Activated CD4-positive, alpha-beta T cell treated with anti-CD3 and anti-CD28 coated beads, Interleukin-2, amount 10 ng/mL, durations not matched to agents 24 days and 14 days (primary cell): ENCODE measurements at places on chromosomes 11 and 22.

- H3K27me3 ChIP-seq: no peaks in the 10 kb centered on the region
- peak overlapping the region; percentile 3 for H3K27ac ChIP-seq
- no peak overlapping the region for H3K4me3 ChIP-seq
- peaks cover 11% of the 10 kb centered on the region for H3K36me3 ChIP-seq
Observed at GRCh38 chr11:13316528-13316961, 39.0 kb downstream of the BMAL1 start.

- peak overlapping the region; percentile 67 for H3K27ac ChIP-seq
- H3K4me3 ChIP-seq: peak overlapping the region; percentile 41
- DNase-seq: peak; percentile 86
- H3K36me3 ChIP-seq: peaks cover 4% of the 10 kb centered on the region
- H3K4me1 ChIP-seq: peaks cover 58% of the 10 kb centered on the region
- peaks cover 2% of the 10 kb centered on the region for H3K27me3 ChIP-seq
Observed at GRCh38 chr11:117822074-117823033, 2.2 kb downstream of the FXYD2 start.

- H3K4me1 ChIP-seq: no peaks in the 10 kb centered on the region
- H3K36me3 ChIP-seq: no peaks in the 10 kb centered on the region
- H3K4me3 ChIP-seq: no peak overlapping the region
- H3K27me3 ChIP-seq: peaks cover 1% of the 10 kb centered on the region
- no peak for DNase-seq
- no peak overlapping the region for H3K27ac ChIP-seq
Observed at GRCh38 chr22:44218071-44218470, 37.3 kb downstream of the PARVG start.

DNA sequence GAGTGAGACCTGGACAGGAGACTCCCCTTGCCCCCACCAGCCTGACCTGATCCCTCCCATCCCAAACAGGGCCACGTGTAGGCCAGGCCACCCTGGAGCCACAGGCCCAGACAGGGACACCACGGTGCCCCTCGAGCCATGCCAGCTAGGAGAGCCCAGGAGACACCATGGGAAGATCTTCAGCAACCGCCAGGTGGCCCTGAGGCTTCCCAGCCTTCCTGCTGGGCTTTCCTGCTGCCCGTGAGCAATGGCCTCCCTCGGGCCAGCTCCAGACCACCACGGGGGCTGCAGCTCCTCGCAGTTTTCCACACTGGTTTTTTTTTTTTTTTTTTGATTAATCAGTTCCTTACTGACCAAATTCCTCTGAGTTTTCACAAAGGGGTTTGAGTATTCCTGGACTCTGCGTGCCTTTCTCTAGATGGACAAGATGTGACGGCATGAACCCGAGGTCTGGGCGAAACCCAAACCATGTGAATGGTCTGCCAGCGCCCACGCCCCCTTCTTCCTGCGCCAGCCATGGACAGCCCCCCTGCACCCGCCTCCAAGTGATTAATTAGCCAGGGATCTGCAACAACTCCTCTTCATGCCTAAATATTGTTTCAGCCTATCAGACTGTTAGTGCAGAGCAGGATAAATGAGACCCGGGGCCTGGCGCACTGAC, 40.9 kb downstream of the TBX1 start:
- no peak overlapping the region for H3K27ac ChIP-seq
- no peaks in the 10 kb centered on the region for H3K36me3 ChIP-seq
- no peak overlapping the region for H3K4me3 ChIP-seq
- no peaks in the 10 kb centered on the region for H3K4me1 ChIP-seq
- H3K27me3 ChIP-seq: no peaks in the 10 kb centered on the region

GRCh38 chr11:14451825-14452224, 47.8 kb downstream of the COPB1 start:
- no peaks in the 10 kb centered on the region for H3K27me3 ChIP-seq
- H3K27ac ChIP-seq: no peak overlapping the region
- no peak for DNase-seq
- H3K36me3 ChIP-seq: peaks cover 25% of the 10 kb centered on the region
- H3K4me3 ChIP-seq: no peak overlapping the region

- no peaks in the 10 kb centered on the region for H3K36me3 ChIP-seq
- no peaks in the 10 kb centered on the region for H3K27me3 ChIP-seq
- no peak overlapping the region for H3K4me3 ChIP-seq
- H3K27ac ChIP-seq: no peak overlapping the region
- no peaks in the 10 kb centered on the region for H3K4me1 ChIP-seq
- DNase-seq: no peak
Observed at GRCh38 chr11:23364076-23364475, 503.8 kb upstream of the CCDC179 start.

GRCh38 chr11:128239306-128239705, 348.1 kb downstream of the ETS1 start:
- no peaks in the 10 kb centered on the region for H3K36me3 ChIP-seq
- peak overlapping the region; percentile 63 for H3K27ac ChIP-seq
- peak; percentile 54 for DNase-seq
- H3K27me3 ChIP-seq: peaks cover 4% of the 10 kb centered on the region

- no peaks in the 10 kb centered on the region for H3K36me3 ChIP-seq
- no peak overlapping the region for H3K27ac ChIP-seq
- H3K4me1 ChIP-seq: peaks cover 9% of the 10 kb centered on the region
- DNase-seq: no peak
- peak overlapping the region; percentile 76 for H3K4me3 ChIP-seq
- H3K27me3 ChIP-seq: peaks cover 71% of the 10 kb centered on the region
Observed at GRCh38 chr11:13963949-13964770, 1.6 kb downstream of the SPON1 start.

- H3K27ac ChIP-seq: no peak overlapping the region
- no peaks in the 10 kb centered on the region for H3K27me3 ChIP-seq
- peaks cover 2% of the 10 kb centered on the region for H3K36me3 ChIP-seq
- peaks cover 8% of the 10 kb centered on the region for H3K4me1 ChIP-seq
Observed at GRCh38 chr11:62353841-62354240, 16.6 kb downstream of the ASRGL1 start.

DNA sequence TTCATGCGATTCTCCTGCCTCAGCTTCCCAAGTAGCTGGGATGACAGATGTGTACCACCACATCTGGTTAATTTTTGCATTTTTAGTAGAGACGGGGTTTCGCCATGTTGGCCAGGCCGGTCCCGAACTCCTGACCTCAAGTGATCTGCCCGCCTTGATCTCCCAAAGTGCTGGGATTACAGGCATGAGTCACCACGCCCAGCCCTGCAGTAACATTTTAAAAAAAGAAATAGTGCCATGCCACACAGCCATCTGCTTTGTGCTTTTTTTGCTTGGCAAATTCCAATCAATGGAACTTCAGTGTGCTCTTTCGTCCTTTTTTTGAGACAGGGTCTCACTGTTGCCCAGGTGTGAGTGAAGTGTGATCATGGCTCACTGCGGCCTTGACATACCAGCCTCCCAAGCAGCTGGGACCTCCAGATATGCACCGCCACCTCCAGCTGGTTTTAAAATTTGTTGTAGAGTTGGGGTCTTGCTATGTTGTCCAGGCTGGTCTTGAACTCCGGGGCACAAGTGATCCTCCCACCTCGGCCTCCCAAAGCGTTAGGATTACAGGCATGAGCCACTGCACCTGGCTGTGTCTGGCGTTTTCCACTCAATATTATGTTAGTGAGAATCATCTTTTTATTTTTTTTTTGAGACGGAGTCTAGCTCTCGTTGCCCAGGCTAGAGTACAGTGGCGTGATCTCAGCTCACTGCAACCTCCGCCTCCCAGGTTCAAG, 1.8 kb upstream of the CHADL start:
- peaks cover 3% of the 10 kb centered on the region for H3K4me1 ChIP-seq
- peaks cover 15% of the 10 kb centered on the region for H3K36me3 ChIP-seq
- DNase-seq: no peak
- H3K4me3 ChIP-seq: no peak overlapping the region
- no peak overlapping the region for H3K27ac ChIP-seq
- peaks cover 2% of the 10 kb centered on the region for H3K27me3 ChIP-seq

- H3K36me3 ChIP-seq: peaks cover 3% of the 10 kb centered on the region
- no peak overlapping the region for H3K4me3 ChIP-seq
- H3K27me3 ChIP-seq: no peaks in the 10 kb centered on the region
- no peak for DNase-seq
Observed at GRCh38 chr11:105989124-105989523, 32.9 kb downstream of the MSANTD4 start.

- no peaks in the 10 kb centered on the region for H3K36me3 ChIP-seq
- H3K27me3 ChIP-seq: no peaks in the 10 kb centered on the region
- no peak overlapping the region for H3K4me3 ChIP-seq
- no peak overlapping the region for H3K27ac ChIP-seq
- no peaks in the 10 kb centered on the region for H3K4me1 ChIP-seq
- DNase-seq: no peak
Observed at GRCh38 chr11:103659743-103660142, 376.7 kb upstream of the DDI1 start.

- no peak overlapping the region for H3K27ac ChIP-seq
- H3K4me1 ChIP-seq: no peaks in the 10 kb centered on the region
- DNase-seq: no peak
- no peaks in the 10 kb centered on the region for H3K36me3 ChIP-seq
Observed at GRCh38 chr22:28983788-28984441, 77.7 kb downstream of the C22orf31 start.

DNA sequence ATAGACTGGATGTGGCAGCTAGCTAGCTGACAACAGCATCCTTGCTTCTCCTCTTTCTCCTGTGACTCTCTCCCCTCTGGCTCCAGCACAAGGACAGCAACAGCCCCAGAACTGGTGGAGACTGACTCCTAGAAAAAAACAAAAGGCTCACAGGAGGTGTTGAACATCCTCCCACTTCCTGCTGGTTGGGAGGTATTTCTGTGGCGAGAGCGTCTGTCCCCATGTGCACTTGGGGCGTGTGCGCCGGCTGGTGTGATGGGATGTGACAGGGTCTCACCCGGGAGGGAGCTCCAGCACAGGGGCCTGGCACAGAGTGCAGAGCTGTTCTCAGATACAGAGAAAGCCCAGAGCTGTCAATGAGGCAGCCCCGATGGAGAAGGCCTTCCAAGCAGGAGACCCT, 107.2 kb upstream of the E2F8 start:
- H3K4me3 ChIP-seq: no peak overlapping the region
- H3K27me3 ChIP-seq: peaks cover 81% of the 10 kb centered on the region

GRCh38 chr11:124674571-124674970, 867 bp downstream of the SPA17 start:
- no peaks in the 10 kb centered on the region for H3K36me3 ChIP-seq
- H3K27me3 ChIP-seq: peaks cover under 1% of the 10 kb centered on the region
- peak overlapping the region; percentile 92 for H3K27ac ChIP-seq
- H3K4me1 ChIP-seq: peaks cover 31% of the 10 kb centered on the region

GRCh38 chr11:3196161-3197043, 22.2 kb downstream of the MRGPRG start:
- no peak overlapping the region for H3K4me3 ChIP-seq
- no peaks in the 10 kb centered on the region for H3K27me3 ChIP-seq
- H3K36me3 ChIP-seq: no peaks in the 10 kb centered on the region
- H3K27ac ChIP-seq: no peak overlapping the region

DNA sequence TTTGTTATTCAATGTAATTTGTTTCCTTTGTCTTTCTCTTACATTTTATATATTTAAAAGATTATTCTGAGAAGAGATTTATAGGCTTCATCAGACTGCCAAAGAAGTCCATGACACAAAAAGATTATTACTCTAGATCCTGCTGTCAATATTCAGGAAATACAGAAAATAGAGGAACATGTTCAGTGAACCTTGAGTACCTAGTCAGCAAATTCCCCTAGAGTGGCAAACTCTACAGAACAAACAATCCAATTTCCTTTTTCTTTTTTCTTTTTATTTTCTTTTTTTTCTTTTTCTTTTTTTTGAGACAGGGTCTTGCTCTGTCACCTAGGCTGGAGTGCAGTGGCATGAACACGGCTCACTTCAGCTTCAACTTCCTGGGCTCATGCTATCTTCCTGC, 23.9 kb downstream of the TTC17 start:
- DNase-seq: no peak
- H3K4me1 ChIP-seq: peaks cover 2% of the 10 kb centered on the region
- no peak overlapping the region for H3K27ac ChIP-seq
- no peaks in the 10 kb centered on the region for H3K27me3 ChIP-seq

DNA sequence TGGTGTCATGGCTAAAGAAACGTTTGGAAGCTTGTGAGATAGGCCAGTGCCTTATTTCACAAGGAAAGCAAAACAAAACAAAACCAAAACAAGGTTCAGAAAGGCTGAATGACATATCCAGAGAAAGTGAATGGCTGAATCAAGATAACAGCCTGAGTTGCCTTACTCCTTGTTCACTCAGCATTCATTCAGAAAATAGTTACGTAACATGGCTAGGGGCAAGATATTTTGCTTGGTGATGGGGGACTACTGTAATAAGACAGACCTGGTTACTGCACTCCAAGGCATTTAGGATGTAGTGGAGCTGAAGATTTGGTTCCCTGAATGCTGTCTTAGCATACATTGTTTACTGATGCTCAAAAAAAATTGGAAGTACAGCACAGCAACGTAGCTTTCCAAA, 47.7 kb downstream of the C11orf91 start:
- H3K4me1 ChIP-seq: no peaks in the 10 kb centered on the region
- no peaks in the 10 kb centered on the region for H3K36me3 ChIP-seq
- no peak overlapping the region for H3K4me3 ChIP-seq
- H3K27me3 ChIP-seq: peaks cover 9% of the 10 kb centered on the region

- peaks cover under 1% of the 10 kb centered on the region for H3K4me1 ChIP-seq
- no peak for DNase-seq
- H3K27ac ChIP-seq: no peak overlapping the region
Observed at GRCh38 chr11:16814410-16815046, 76.1 kb downstream of the C11orf58 start.

DNA sequence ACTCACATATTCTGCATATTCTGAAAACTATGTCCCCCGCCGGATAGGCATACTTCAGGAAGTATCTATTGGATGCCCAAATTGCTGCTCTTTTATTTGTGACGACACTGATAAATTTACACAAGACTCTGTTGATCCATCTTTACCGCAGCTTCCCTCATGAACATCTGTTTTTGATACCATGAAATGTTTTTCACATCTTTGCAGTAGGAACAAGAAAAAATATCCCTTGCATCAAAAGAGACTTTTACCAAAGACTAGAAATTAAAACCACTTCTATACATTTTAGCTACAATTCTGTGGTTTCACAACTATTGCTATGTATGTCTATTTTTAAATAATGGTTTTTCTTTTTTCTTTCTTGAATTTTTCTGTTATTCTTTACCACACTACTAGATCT, 15.3 kb downstream of the POU2AF2 start:
- no peaks in the 10 kb centered on the region for H3K4me1 ChIP-seq
- H3K4me3 ChIP-seq: no peak overlapping the region
- H3K36me3 ChIP-seq: no peaks in the 10 kb centered on the region
- peaks cover 29% of the 10 kb centered on the region for H3K27me3 ChIP-seq
- no peak for DNase-seq

GRCh38 chr11:73307323-73308002, 613 bp upstream of the ARHGEF17 start:
- H3K27me3 ChIP-seq: peaks cover 43% of the 10 kb centered on the region
- H3K4me3 ChIP-seq: peak overlapping the region; percentile 89
- DNase-seq: peak; percentile 96
- H3K4me1 ChIP-seq: peaks cover 9% of the 10 kb centered on the region

- H3K27ac ChIP-seq: no peak overlapping the region
- H3K4me3 ChIP-seq: no peak overlapping the region
- no peaks in the 10 kb centered on the region for H3K4me1 ChIP-seq
- no peaks in the 10 kb centered on the region for H3K36me3 ChIP-seq
- no peak for DNase-seq
- no peaks in the 10 kb centered on the region for H3K27me3 ChIP-seq
Observed at GRCh38 chr11:132024587-132025295, 654.3 kb downstream of the NTM start.

- no peaks in the 10 kb centered on the region for H3K36me3 ChIP-seq
- DNase-seq: no peak
- H3K4me1 ChIP-seq: no peaks in the 10 kb centered on the region
- H3K4me3 ChIP-seq: no peak overlapping the region
- H3K27me3 ChIP-seq: no peaks in the 10 kb centered on the region
Observed at GRCh38 chr11:27912916-27913315, 195.0 kb downstream of the KIF18A start.

- no peak overlapping the region for H3K4me3 ChIP-seq
- peaks cover 31% of the 10 kb centered on the region for H3K4me1 ChIP-seq
- no peaks in the 10 kb centered on the region for H3K36me3 ChIP-seq
- DNase-seq: no peak
Observed at GRCh38 chr11:44730775-44731174, 4.0 kb downstream of the TSPAN18 start.
